Inflammatory macrophage (primary cell): ENCODE measurements at places on chromosomes 13 and 19.

- DNase-seq, result no peak
Measured at GRCh38 chr13:36362914-36363313, 16.7 kb upstream of the SPART start.

- DNase-seq, result no peak
Measured at GRCh38 chr13:110361365-110361911, 54.4 kb downstream of the COL4A2 start.

- peak; percentile 93 for DNase-seq
Measured at GRCh38 chr19:1163283-1163933, 10.7 kb downstream of the SBNO2 start.

GRCh38 chr13:94707400-94708021, 4.8 kb downstream of the SOX21 start:
- DNase-seq, result no peak
